ENCODE measurements at places on chromosomes 4 and X.

DNA sequence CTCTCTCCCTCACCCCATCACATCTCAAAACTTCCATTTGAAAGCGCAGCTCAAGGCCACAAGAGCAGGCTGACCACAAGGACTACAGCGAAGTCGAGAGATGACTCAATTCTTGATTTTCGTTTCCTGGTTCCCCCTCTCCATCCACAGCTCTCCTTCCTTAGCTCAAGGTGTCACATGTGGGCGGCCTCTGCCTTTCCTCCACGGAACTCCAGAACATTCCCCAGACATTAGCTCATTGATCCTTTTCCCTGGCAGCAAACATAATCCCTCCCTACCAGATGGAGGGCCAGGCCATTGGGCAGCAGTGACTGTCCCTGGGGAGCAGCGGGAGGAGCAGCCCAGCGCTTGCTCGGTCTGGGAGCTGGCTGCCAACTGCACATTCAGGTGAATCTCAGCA is 56.3 kb downstream of the CCDC149 start:
- no peak for DNase-seq

DNA sequence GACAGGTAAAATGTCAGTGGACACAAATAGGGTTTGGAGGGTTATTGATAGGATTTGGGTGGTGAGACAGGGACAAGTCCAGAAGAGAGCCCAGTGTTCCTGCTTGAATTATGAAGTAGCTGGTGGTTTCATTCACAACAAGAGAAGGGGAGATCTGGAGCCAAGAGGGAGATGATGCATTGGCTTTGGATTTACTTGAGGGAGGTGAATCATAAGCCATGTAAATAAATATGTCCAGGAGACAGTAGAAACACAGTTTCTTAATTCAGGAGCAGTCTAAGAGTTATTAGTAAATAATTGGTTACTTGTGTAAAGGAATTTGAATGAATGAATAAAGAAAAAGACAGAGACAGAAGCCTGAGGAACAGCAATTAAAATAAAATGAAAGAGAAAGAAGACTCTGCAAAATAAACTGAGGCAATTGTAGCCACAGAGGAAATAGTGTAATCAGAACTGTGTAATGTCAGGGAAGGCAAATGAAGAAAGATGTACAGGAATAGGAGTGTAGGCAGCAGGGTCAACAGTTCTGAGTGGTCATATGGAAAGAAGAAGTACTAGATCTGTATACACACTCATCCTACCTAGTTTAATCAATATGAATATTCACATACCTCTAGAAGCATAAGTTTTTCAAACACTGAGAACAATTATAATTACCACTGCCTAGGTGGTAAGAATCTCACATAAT is 50.2 kb upstream of the CXCL8 start:
- DNase-seq, result no peak

DNA sequence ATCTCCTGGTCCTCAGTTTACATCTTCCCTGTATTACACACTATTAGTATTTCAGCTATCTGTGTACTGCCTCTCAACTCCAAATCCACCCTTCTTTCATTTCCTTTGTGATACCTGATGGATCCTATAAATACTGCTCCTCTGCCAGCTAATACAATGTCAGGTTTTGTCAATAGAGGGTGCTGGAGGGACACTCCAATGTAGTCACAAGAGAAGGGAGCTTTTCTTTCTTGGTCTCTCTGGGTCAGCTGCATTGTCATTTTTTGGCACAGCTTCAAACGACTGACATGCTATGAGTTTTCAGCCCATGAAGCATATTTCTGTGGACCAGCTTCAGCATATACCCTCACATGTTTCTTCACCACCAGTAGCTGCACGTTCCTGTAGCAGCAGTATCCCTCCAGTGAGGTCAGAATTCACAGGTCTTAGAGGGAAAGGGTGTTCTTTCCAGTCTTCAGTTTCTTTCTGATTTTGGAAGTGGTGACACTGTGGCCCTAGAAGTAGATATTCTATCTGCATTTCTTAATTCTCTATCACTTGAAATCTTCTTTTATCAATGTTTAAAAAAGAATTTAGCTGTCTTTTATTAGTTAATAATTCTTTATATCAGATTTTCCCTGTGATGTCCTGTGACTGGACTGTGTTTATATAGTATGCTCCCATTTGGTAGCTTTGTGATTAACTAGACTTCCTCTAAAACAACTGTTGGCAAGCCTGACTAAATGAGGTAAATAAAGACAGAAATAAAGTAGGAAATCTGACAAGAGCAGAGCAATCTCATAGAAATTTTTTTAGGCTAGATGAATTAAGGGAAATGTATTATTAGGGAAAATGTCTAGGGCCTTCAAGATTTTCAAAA is 60.6 kb downstream of the GABRA2 start:
- DNase-seq, result no peak

- no peak for DNase-seq
Measured at GRCh38 chr4:83890816-83891215, 354.9 kb downstream of the GPAT3 start.

- DNase-seq, result no peak
Measured at GRCh38 chr4:68267433-68267944, 22.0 kb upstream of the TMPRSS11B start.

DNA sequence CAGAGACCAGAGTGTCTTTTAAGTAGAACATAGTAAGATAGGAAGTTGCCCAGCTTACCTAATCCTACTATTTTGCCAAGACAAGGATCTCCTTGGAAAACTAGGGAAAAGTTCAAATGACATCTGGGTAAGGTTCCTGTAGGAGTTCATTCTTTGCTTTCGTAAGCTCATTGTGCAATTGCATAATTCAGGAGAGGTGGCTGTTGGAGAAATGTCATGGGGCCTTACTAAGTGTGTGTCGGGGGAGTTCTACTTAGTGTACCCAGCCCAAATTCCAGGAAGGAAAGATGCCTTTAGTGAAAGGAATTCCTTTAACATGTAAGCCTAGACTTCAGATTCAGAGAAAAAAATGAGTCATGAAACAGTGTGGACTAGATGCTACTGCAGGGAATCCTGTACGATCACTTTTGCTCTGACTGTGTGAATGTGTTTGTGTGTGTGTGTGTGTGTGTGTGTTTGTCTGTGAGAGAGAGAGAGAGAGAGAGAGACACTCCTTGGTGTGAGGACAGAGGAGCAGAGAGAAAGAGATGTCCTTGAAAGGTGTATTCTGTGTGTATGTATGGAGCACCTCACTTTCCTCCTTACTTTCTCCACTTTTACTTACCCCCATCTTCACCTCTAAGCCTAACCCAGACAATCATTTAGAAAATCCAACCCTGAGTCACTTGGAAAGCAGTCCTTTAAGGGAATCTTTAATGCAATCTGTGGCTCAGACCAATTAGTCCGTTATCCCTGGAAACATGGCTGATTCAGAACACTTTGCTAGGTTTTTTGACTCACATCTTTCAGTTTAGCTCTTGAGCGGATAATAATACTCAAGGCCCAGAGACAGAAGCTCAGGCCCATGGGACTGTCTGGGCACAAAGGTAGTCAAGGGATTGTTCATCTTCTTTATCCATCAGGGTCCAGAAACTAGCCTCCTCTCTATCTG is 114.5 kb upstream of the ACSL4 start:
- DNase-seq, result no peak

GRCh38 chr4:20043991-20044390 is 207.7 kb upstream of the SLIT2 start:
- no peak for DNase-seq

- no peak for DNase-seq
Measured at GRCh38 chr4:53863736-53864365, 200.6 kb downstream of the CHIC2 start.

GRCh38 chr4:105666693-105667092 is 41.8 kb downstream of the INTS12 start:
- no peak for DNase-seq

DNA sequence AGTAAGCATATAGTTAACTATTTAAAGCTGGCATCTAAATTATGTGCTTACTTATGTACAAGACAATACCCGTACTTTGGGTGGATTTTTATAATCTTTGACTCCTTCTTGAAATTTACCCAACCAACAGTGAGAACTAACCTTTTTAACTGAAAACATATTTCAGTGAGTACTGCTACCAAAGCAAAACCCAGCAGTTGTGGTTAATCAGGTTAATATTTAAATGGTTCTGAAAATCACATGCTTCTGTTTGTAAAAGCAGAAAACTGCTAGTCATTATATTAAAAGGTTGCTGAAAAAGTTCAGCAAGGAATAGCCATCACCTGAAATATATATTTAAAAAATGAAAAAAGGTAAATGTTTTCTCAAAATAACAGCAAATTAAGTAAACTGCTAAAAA is 20.0 kb downstream of the UBE2D3 start:
- DNase-seq, result no peak

DNA sequence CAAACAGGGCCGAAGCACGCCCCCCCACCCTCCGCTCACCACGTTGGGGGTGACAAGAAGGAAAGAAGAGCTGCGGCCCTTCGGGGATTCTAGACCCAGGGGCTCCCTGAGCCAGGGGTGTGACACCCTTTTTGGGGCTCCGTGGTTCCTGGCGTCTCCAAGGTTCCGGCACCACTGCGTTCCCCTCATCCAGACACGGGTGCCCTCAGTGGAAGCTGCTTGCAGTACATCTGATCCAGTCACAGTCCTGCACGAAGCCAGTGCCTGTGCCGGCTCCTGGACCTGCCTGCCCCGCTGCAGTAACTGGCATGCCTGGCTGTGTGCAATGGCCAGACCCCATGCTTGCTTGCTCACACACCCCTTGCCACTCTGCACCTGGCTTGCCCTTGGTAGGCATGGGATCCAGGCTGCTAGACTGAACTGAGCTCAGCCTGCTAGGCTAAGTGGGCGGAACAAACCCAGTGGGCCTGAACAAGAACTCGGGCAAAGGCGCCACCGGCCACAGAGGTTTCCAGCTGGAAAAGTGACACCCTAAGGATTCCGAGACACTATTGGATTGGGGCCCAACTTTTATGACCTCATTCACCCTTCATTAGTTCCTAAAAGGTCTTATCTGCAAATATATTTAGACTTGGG is 420.4 kb upstream of the AGA start:
- DNase-seq, result no peak

- DNase-seq, result no peak
Measured at GRCh38 chr4:30616942-30617646, 103.1 kb upstream of the PCDH7 start.

DNA sequence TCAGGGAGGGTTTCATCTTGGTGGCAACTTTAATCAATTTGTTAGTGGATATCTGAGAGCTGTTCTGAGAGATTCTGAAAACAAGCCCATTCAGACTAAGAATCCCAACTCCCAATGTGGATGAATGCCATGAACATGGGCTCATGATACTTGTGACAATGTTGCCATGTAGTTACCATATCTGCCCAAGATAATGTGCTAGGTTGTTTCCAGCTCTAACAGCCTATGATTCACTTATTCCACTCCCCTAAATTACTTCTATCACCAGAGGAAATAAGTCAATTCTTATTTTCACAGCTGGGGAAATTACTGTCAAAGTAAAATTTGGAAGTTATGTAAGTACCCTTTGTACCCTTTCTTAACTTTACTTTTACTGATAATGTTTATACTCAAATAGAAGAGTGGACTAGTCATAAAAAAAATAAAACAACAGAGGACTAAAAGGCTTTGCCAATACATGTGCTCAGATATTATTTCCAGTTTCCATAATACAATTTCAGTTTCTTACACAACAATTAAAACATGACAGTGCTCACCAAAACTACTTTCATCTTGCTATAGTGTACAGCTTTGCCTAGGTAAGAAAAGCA is 1101.7 kb upstream of the INTU start:
- no peak for DNase-seq

- no peak for DNase-seq
Measured at GRCh38 chrX:134745636-134746409, 87.6 kb upstream of the PLAC1 start.

DNA sequence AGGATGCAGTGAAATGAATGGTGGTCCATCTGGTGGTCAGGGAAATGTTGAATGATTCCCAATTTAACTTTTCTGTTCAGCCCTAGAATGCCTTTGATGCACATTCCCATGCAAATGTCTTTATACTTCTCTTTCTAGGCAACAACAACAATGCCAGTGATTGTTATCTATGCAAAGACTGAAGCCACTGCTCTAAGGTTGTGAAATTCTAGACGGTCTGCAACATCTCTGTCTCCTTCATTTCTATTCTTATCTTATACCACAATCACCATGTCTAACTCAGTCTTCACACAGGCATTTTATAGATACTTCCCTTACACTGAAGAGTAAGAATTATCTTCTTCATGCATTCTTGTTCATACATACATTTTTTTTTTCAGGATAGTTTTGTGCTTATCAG is 84.5 kb downstream of the HPGD start:
- no peak for DNase-seq

All from stimulated activated effector memory CD8-positive, alpha-beta T cell treated with anti-CD3 and anti-CD28 coated beads, Interleukin-12 subunit alpha, Interleukin-12 subunit beta, amount 100 ng/mL, for 72 hours (primary cell).